Stimulated activated CD4-positive, alpha-beta T cell treated with anti-CD3 and anti-CD28 coated beads, Interleukin-12 subunit alpha, Interleukin-12 subunit beta, amount 100 ng/mL, for 24 hours (primary cell): ENCODE measurements at places on chromosomes 1 and 21.

GRCh38 chr1:59992040-59992820 lies 65.7 kb upstream of the CYP2J2 start:
- DNase-seq = no peak

- DNase-seq = no peak
Measured at GRCh38 chr1:11735531-11735853, 444 bp upstream of the AGTRAP start.

GRCh38 chr1:64471218-64472039 lies 1.5 kb downstream of the CACHD1 start:
- DNase-seq = peak; percentile 3

DNA sequence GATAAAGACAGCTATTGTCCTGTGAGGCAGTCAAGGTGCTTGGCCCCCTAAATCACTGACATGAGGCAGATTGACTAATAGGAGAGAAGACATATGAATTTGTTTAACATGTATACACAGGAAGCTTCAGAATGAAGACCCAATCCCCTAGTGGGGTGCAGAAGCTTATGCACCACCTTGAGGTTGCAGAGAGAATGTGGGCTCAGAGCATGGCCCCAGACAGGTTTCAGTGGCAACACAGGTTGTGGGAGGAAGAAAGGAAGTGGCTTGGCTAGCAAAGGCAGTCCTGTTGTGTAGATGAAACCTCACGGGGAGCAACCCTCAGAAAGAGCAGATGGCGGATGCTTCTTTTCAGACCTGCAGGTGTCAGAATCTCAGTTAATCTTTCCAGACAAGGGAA lies 37.0 kb upstream of the PARP1 start:
- DNase-seq = no peak

DNA sequence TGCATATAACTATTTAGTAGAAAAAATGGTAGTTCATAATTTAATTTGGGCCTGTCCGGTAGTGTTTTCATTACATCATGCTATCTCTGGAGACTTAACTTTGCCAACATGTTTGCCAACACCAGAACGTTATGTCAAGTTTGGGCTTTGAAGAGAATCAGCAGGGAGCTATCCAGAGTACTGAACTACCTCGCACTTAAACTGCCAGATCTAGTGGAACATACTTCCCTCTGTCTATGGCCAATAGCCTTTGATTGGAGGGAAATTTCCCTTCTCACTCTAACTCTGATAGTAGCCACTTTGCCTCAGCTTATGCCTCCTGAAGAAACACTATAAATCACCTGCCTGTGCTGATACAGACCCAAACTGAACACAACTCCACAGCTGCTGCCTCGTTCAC lies 10.0 kb downstream of the LRRC53 start:
- DNase-seq = no peak

DNA sequence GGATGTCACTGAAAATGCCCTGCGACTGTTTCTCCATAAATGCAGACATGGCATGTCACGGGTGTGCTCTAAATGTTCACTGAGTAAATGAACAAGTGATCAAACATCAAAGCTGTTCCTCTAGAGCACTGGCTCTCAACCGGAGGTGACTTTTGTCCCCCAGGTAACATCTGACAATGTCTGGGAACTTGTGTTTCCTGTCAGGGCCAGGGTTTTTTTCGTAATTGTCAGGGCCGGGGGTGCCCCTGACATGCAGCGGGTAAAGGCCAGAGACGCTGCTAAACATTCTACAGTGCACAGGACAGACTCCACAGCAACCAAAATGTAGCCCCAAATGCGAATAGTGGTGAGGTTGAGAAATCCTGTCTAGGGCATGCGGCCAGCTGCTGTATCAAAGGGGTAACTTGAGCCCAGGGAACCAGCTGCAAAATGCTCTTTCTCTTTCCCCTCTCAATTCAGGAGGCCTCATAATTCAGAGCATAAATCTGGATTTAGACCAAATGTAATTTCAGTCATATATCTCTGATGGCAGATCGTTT lies 2.0 kb downstream of the ALDH4A1 start:
- no peak for DNase-seq

- no peak for DNase-seq
Measured at GRCh38 chr1:110668549-110668948, 6.2 kb downstream of the KCNA3 start.

DNA sequence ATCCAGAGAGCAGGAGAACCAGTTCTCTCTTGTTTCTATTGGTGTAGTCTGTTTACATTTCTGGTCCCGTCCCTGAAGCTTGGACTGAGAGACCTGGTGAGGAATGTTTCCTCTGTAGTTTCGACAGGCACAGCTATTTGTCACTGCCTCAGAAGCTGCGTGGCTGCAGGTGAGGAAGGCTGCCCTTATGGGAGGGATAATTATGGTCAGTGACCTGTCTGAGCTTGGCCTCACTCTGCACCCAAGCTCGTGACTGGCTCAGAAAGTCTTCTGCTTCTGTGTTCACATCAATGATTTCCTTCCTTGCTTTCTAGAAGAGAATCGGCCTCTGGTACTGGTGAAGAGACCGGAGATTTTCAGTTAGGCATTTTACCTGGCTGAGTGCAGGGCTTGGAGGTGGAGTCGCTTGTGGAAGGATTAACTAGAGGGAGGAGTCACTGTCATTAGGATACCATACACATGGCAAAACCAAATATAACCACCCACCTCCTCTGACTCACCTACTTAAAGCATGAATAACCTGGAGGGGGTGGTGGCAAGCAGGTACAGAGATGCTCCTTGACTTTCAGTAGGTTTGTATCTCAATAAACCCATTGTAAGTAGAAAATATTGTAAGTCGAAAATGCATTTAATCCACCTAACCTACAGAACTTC lies 19.9 kb upstream of the WDR26 start:
- DNase-seq = no peak

GRCh38 chr21:44564099-44564498 lies 5.5 kb upstream of the KRTAP10-3 start:
- DNase-seq = no peak

DNA sequence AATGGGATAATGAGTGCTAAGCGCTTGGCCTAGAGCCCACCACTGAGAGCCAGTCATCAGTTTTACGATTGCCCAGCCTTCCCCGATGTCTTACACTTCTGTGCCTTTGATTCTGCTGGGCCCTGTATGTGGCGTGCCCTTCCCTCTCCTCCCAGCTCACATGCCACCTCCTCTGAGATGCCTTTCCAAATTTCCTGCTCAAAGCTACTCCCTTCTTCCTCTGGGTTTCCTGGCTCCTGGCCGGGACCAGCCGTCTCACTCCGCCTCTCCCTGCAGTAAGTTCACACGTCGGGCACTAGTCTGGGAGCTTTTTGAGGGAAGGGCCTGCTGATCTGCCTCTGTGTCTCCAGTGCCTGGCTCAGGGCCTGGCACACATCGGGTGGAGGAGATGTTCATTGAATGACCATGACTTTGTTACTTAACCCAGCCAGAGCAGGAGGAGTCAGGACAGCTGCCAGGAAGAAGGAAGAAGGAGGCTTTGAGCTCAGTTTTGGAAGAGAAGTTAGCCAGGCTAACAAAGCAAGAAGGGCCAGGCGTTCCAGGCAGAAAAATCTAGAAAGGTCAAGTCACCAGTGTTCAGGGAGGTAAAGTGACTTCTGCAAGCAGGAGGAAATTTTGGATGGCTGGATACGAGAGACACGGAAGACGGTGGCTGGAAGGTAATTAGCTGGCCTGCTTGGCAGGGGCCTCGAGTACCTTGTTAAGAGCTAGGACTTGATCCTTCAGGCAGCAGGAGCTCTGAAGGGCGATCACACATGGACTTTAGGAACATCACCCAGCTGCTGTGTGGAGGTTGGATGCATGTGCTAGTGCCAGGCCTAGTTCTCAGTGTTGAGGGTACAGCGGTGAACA lies 63.6 kb downstream of the EPHB2 start:
- DNase-seq = no peak
